Stimulated activated naive CD4-positive, alpha-beta T cell (primary cell): ENCODE measurements at places on chromosomes 12 and 14.

DNA sequence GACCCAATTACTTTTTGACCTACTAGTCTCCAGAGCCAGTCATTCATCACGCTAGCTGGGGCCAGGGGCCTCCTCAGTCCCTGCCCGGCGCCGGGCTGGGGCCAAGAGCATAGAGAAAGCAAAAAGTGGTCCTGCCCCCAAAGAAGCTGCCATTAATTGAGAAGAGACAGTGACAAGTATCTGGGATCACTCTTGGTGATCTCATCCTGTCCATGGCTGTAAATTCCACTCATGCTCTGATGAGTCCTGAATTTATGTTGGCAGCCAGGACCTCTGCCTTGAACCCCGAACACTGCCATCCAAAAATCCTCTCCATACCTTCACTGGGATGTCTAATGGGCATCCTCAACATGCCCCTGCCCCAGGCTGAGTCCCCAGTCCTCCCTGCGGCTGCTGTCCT lies 34.4 kb upstream of the DLK1 start:
- no peak for DNase-seq

- no peak for DNase-seq
Measured at GRCh38 chr14:99676657-99677056, 7.4 kb upstream of the CYP46A1 start.

DNA sequence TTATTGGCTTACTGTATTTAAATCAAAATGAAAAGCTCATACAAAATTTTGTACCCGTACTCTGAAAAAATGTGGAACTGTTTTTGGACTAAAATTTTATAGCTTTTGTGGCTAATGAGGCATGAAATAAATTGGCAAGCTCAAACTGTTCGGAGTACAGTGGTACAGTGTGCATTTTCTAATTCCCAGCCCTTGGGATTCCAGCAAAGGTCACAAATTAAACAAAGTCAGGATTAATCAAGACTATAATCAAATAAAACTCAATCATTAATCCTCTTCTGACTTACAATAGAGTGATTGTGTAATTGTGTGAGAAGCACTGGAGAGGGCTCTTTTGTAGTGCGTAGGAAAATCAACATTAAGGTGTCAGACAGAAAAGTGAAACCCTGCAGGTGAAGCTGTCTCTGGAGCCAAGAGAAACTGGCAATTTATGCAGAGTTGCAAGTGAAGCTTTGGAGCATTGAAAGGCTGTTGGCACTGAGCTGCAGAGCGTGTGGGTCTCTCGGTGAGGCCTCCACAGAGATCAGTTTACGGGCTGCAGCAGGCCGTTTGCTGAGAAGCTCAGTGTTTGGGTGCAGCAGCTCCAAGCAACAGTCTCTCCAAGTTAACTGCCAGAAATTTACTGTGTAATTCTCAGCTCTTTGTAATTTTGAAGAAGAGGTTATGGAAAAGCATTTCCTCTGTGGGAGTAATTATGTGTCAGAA lies 275.9 kb downstream of the FBXL14 start:
- no peak for DNase-seq

- DNase-seq = no peak
Measured at GRCh38 chr12:99611599-99611998, 36.0 kb upstream of the GARIN6 start.

GRCh38 chr14:72341237-72341636 lies 409.0 kb downstream of the RGS6 start:
- DNase-seq = no peak

DNA sequence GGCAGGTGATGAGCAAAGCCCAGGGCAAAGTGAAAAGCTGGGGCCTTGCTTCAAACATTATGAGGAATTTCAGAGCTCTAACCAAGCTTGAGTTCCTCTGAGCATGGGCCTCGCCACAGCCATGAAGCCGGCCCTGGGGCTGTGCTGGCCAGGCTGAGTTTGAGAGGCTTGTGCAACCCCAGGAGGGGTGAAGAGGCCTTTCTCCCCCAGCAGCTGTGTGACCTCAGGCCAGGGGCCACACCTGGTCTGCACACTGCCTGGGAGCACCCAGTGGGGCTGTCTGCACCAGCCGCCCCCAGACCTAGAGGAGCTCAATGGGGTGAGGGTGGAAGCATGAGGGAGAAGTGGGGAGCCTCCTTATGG lies 204.9 kb upstream of the C14orf180 start:
- DNase-seq = no peak

DNA sequence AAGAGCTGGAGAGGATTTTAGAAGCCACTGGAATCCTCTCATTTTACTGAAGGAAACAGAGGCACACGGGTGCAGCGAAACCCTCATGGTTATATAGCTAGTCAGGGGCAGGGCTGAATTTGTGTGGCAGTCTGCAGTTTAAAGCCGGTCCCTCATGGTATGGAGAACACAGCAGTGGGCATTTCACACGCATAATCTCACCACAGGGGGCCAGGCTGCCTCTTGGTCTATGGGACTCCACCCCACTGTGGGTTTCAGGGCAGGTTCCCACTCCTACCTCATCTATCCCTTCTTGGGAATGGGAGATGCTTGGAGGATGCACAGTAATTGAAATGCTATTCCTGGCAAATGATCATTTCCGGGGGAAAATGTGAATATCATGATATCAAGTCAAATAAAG lies 400.6 kb downstream of the RGS6 start:
- no peak for DNase-seq

- DNase-seq = no peak
Measured at GRCh38 chr14:60220084-60220483, 28.9 kb upstream of the PPM1A start.

GRCh38 chr14:55274751-55275150 lies 3.5 kb downstream of the FBXO34 start:
- DNase-seq = no peak
